Non-pigmented ciliary epithelial cell (primary cell): ENCODE measurements at places on chromosomes 7 and 10.

- no peak for DNase-seq
These were observed 772.4 kb downstream of the GRID1 start for GRCh38 chr10:85594239-85594638.

DNA sequence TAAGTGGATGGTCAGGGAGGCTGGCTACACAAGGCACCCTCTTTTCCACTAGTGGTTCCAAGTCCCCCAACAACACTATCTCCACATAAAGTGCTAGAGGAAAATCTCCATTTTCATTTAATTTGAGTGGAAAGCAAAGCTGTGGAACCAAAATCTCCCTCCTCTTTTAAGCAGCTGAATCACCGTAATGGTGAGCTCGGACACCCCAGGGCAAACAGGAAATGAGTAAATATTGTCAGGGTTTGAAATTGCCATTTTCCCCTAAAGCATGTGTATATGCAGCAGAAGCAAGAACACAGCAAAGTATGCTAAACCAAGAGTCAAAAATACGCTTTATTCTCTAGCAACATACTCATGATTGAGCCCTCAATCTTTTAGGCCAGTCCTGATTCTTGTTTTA is 143.7 kb downstream of the GPAM start:
- DNase-seq: no peak

DNA sequence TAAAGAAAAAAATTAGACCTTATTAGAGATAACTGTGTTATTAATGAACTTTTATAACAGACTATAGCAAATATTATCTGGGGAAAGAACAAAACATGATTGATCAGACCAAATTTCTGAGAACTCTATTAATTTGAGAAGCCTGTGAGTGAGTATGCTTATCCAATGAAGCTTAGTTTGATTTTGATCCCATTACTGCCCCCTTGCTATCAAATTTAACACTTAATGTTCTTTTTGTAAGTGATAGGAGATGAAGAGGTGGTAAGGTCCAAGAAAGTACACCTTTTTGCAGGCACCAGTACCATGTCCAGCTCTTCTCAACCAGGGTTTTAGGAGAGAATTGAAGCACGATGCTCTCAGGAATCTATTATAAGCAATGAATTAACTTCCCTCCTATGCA is 49.9 kb downstream of the ZNF365 start:
- no peak for DNase-seq

GRCh38 chr7:74606101-74606908 is 51.2 kb upstream of the GTF2I start:
- no peak for DNase-seq

DNA sequence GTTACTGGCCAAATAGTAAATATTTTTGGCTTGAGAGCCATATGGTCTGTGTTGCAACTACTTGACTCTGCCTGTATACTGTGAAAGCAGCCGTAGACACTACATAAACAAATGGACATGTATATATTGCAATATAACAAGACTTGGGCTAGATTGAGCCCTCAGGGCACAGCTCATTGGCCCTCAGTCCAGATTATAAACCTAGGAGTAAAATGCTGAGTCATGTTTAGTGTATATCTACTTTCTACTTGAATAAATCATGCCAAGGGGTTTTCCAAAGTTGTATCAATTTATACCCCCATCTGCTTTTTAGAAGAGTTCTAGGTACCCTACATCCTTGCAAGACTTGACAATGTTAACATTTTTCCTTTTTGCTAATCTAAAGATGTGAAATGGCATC is 27.4 kb upstream of the POU6F2 start:
- DNase-seq: no peak

GRCh38 chr10:46250481-46250880 is 36.3 kb upstream of the ANTXRL start:
- DNase-seq: no peak

DNA sequence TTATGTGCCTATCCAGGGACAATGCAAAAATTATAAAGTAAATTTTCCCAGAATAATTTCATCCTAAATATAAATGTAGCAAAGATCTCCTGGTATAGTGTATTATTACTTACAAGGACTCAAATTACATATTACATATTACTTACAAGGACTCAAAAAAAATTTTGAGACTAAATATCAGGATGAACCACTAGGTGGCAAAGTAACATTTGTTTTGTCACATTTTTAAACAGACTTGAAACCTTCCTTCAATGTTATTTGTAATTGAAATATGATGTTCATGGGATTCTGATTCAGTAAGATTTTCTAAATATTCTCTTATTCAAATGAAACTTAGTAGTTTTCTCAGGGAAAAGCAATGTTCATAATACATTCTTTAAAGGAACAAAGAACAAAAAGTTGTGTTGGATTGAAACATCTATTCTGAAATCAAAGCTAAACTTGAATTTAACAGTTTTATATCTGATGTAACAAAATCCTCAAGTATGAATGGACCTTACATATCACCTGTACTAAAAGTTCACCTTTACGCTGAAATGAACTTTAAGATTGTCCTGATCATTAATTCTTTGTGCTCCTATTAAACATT is 74.3 kb upstream of the GNAI1 start:
- DNase-seq: peak; percentile 36

- no peak for DNase-seq
These were observed 8.5 kb upstream of the GLCCI1 start for GRCh38 chr7:7959979-7960670.

DNA sequence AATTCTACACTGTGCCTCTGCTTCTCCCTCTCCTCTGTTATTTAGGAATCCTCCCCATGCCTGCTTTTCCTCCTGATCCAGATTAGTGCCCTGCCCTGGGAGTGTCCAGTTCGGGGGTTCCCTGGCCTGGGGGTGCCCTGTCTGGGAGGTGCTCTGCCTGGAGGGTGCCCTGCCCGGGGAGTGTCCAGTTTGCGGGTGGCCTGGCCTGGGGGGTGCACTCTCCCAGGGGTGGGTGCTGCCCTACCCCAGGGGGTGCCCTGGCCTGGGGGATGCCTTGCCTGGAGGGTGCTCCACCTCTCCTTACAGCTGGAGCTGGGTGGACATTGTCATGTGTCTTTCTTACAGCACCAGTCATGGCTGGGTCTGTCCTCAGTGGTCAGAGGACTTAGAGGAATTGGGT is 20.2 kb downstream of the RAMP3 start:
- DNase-seq: no peak

- no peak for DNase-seq
These were observed 4.7 kb upstream of the HBP1 start for GRCh38 chr7:107164092-107164491.

- no peak for DNase-seq
These were observed 459.7 kb upstream of the SEMA3A start for GRCh38 chr7:84654273-84654672.

GRCh38 chr7:124532166-124532565 is 233.4 kb downstream of the GPR37 start:
- DNase-seq: no peak

GRCh38 chr7:155919391-155920067 is 107.3 kb upstream of the SHH start:
- no peak for DNase-seq

GRCh38 chr7:22561321-22561811 is 61.4 kb upstream of the STEAP1B start:
- peak; percentile 98 for DNase-seq

DNA sequence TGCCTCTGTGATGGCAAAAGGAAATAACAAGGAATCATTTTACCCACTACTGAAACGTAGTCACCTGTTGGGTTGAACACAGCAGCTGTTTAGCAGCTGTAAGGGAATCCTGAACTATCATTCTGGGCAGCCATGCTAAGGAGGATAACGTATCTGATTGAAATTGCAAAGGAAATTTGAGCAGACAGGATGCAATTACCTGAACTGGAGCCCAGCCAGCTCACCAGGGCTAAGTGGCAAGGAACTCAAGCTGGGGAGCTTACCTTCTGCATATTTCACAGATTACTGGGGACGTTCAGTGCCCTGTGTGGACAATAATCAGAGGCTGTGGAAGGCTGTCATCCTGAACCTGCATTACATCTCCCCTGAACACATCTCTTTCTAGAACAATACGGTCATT is 650.5 kb downstream of the SORCS3 start:
- no peak for DNase-seq

DNA sequence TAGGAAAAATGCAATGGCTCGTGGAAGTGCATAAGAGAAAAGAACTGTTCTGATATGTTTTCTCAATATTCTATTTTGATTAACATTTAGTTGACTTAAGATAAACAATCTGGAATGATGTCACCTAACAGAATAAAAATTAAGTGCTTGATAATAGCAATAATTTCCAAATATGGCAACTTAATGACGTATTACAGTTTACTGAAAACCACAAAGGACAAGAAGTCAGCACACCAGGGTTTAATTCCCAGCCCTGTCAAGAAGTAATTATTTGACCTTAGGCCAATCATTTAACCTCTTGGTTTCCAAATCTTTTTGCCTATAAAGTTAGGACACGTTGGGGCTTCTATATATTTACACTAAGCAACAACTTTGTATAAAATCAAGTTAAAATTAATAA is 95.7 kb downstream of the CABCOCO1 start:
- no peak for DNase-seq

GRCh38 chr7:108460964-108461363 is 4.7 kb upstream of the NRCAM start:
- no peak for DNase-seq

- no peak for DNase-seq
These were observed 37.4 kb downstream of the RGS10 start for GRCh38 chr10:119505131-119505551.

DNA sequence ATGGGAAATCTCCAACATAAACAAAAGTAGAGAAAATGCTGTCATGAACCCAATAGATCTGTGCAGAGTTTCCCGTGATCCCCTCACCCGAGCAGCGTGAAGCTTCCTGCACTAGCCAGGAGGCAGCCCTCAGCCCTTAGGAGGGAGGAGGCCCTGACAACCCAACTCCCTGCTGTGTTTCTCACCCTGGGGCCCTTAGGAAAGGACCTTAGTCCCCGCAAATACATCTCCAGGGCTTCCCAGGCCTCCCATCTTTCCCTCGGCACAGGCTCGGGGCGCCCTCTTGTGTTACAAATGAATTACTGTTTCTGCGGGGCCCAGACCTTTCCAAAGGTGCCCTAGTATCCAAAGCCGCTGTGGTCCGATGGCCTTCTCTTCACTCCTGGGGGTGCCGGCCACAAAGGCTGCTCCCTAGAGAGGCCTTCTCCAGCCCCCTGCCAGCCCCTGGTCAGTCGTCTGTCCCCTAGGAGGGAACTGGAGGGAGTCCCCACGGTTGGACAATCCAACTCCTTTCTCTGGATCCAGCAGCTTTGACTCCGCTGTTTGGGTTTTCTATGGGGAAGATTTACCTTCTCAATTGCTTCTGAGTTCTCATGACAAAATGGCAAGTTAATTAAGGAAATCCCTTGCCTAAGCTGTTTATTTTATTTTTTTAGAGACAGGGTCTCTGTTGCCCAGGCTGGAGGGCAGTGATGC is 49.9 kb upstream of the SH2B2 start:
- DNase-seq: no peak

- no peak for DNase-seq
These were observed 58.8 kb downstream of the TSPAN12 start for GRCh38 chr7:120799147-120799546.

- no peak for DNase-seq
These were observed 115.5 kb downstream of the PHTF2 start for GRCh38 chr7:77913977-77914607.

- no peak for DNase-seq
These were observed 119.8 kb downstream of the CACNA2D1 start for GRCh38 chr7:82323806-82324205.

GRCh38 chr7:44432381-44432977 is 58.0 kb downstream of the NUDCD3 start:
- DNase-seq: no peak

DNA sequence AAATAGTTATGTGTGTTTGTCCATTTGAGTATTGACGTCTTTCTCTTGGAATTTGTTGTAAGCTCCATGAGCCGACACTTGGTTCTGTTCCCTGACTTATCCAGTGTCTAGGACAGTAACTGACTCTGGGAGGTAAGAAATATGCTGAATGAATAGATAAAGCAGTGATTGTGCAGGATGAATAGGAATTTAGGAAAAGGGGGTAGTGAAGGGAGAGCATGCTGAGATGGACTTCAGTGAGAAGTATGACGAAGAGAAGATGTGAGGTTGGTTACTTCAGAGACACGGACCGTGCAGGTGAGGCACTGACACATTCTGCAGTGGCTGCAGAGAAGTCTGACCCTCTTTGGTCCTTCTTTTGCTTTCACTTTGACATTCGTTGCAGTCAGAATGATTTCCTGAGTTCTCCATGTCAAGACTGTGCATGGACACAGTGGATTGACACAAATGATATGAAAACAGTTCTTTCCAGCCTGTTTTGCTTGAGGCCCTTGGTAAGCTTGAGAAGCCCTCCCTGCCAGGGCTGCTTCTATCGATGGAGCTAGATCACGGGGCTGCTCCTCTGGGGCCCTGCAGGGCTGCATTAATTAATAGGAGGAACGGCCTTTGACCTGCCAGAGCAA is 261.5 kb upstream of the SORCS1 start:
- no peak for DNase-seq

DNA sequence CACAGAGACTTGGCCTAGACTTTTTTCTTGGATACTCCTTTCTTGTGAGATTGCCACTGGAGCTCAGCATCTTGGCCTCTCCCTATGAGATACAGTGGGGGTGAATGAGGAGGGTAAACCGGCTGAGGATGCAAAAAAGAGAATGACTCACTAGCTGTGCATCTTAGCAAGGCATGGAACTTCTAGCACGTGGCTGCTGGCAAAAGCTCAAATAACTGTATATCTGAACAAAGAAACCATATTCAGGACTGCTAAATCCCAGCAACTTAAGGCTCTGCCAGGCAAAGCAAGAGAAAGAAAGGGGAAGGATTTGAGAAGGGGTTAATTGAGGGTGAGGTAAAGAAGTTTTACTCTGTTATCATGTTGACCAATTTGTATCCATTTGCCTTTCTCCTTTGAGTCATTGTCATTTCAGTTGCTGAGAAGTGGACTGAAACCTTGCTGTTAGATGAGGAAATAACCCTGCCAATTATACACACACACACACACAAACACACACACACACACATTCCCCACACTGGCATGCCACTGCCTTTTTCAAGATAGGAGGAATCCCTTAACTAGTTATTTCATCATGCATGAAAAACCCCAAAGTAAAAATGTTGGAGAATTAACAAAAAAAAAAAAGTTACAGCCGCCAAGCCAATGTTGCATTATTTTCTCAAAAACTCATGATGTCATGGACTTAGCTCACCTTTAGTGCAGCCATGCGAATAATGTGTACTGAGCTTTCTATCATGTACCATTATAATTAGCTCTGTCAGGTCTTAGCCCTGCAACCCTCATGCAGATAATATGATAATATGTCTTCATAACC is 997.3 kb downstream of the LRMDA start:
- peak; percentile 84 for DNase-seq
